ACHN (cell line): ENCODE measurements at places on chromosomes 6 and 20.

GRCh38 chr6:90429713-90430112 lies 133.1 kb upstream of the BACH2 start:
- no peak for DNase-seq

GRCh38 chr20:62193079-62194025 lies 10.5 kb downstream of the MTG2 start:
- no peak for DNase-seq

GRCh38 chr6:116695401-116695800 lies 14.4 kb downstream of the KPNA5 start:
- no peak for DNase-seq

DNA sequence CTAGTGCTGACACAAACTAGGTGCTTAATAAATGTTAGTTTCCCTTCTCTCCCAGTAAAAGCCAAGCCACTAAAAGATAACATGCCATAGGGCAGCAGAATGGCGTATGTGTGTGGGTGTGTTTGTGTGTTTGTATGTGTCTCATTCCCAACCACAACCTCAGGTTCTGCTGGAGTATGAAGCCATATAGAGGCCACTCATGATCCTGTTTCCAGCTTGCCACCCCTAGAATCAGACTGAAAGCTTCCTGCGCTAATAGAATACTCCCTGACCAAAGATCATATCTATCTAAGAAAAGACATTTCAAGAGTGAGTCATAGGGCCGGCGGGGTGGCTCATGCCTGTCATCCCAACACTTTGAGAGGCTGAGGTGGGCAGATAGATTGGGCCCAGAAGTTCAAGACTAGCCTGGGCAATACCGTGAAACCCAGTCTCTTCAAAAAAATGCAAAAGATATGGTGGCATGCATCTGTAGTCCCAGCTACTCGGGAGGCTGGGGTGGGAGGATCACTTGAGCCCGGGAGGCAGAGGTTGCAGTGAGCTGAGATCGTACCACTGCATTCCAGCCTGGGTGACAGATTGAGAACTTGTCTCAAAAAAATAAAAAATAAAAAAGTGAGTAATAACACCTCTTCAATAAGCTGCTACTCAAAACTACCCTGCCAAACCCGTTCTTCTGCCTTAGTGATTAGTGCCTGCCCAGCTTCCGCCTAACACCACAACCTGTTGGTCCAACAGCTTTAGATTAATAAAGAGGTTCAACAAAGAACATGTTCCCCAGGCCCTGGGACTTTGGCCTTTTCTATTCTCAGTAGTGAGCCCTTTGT lies 11.8 kb upstream of the SNRPC start:
- no peak for DNase-seq

- no peak for DNase-seq
These were observed 7.5 kb upstream of the SLA2 start for GRCh38 chr20:36653456-36653855.

DNA sequence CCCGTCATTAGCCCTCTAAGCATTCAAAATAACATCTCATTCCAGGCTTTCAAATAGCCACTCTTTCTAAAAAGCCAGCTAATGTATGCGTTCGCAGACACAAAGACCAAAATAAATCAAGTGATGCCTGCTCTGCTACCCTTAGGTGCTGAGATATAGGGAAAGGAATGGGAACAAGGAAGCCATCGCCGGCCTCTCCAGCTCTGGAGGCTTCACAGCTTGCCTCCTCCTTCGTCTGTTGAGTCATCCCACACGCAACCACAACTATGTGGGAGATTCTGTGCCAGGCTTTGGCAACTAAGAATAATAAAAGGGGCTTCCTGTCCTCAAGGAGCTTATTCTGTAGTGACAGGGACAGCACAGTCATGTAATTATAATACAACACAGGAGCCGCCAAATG lies 27.3 kb upstream of the SLC22A23 start:
- no peak for DNase-seq

DNA sequence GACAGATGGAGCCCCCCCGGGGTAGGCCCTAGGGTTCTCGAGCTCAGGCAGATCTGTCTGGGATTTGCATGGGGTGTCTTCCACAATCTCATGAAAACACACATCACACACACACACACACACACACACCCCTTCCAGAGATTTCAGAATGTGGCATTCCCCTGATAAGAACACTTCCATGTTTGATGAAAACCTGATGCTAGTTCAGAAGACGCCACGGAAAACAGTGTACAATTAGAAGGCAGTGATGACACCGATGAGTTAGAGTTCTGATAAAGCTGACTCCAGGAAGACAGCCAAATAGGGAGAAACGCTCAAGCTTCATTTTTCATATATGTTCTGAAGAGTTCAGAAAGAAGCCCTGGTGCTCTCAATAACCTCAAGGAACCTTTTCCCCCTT lies 438.7 kb upstream of the JARID2 start:
- DNase-seq = no peak
